Activated CD8-positive, alpha-beta memory T cell treated with anti-CD3 and anti-CD28 coated beads, Interleukin-2, amount 10 ng/mL, durations not matched to agents 7 days and 5 days (primary cell): ENCODE measurements at places on chromosomes 16 and 17. TPM values are rescaled to one million over a fixed set of nuclear protein-coding genes. Genes with fewer than 3 reads are reported as not detected.
A peak's percentile ranks its signal among the peaks of the same experiment; 100 is the strongest.

TM4SF5 gene
- not detected for total RNA-seq

- peaks cover 25% of the 10 kb centered on the region for H3K36me3 ChIP-seq
- no peaks in the 10 kb centered on the region for H3K4me1 ChIP-seq
- no peak overlapping the region for H3K4me3 ChIP-seq
- DNase-seq, result no peak
- H3K27ac ChIP-seq, result no peak overlapping the region
- no peaks in the 10 kb centered on the region for H3K27me3 ChIP-seq
Measured at GRCh38 chr17:78072961-78073360, 55.6 kb downstream of the TMC6 start.

- peaks cover 2% of the 10 kb centered on the region for H3K27me3 ChIP-seq
- no peak overlapping the region for H3K27ac ChIP-seq
- H3K4me3 ChIP-seq, result no peak overlapping the region
- H3K36me3 ChIP-seq, result peaks cover 8% of the 10 kb centered on the region
- peaks cover 40% of the 10 kb centered on the region for H3K4me1 ChIP-seq
- DNase-seq, result no peak
Measured at GRCh38 chr16:47134550-47134949, 9.2 kb downstream of the NETO2 start.

TBC1D3D gene
- total RNA-seq, result 2.7 TPM

- DNase-seq, result no peak
- no peaks in the 10 kb centered on the region for H3K27me3 ChIP-seq
- no peaks in the 10 kb centered on the region for H3K4me1 ChIP-seq
- no peaks in the 10 kb centered on the region for H3K36me3 ChIP-seq
- no peak overlapping the region for H3K27ac ChIP-seq
- no peak overlapping the region for H3K4me3 ChIP-seq
Measured at GRCh38 chr16:83623091-83623730, 184.6 kb upstream of the HSBP1 start.

GRCh38 chr17:57420734-57421717, 164.7 kb downstream of the MSI2 start:
- no peak for DNase-seq
- no peaks in the 10 kb centered on the region for H3K27me3 ChIP-seq
- H3K4me3 ChIP-seq, result no peak overlapping the region

CTRB2 gene
- total RNA-seq, result not detected

DNA sequence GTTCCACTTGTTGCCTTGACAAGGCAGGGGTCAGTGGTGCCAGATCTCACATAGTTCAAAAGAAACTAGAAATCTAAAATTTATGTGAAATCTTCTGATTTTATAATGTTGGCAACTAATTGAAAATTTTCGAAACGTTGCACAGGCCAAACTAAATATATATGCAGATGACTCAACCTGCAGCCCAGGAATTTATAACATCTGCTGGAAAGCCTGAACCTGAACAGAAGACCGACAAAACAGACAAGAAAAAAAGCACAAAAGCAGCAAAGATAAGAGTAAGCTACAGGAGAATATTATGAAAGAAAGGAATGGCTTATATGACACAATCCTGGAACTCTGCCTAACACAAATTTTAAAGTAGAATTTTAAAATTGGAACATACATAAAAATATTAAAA, 207.6 kb downstream of the CEP112 start:
- H3K4me1 ChIP-seq, result no peaks in the 10 kb centered on the region
- H3K27ac ChIP-seq, result no peak overlapping the region
- DNase-seq, result no peak
- H3K27me3 ChIP-seq, result no peaks in the 10 kb centered on the region
- H3K36me3 ChIP-seq, result peaks cover 2% of the 10 kb centered on the region

GRCh38 chr17:41695954-41696757, 7.5 kb downstream of the EIF1 start:
- peaks cover 4% of the 10 kb centered on the region for H3K27me3 ChIP-seq
- H3K4me3 ChIP-seq, result no peak overlapping the region
- H3K27ac ChIP-seq, result peak overlapping the region; percentile 72
- H3K4me1 ChIP-seq, result peaks cover 21% of the 10 kb centered on the region

- DNase-seq, result peak; percentile 62
- H3K4me3 ChIP-seq, result peak overlapping the region; percentile 13
- peak overlapping the region; percentile 69 for H3K27ac ChIP-seq
- H3K27me3 ChIP-seq, result no peaks in the 10 kb centered on the region
Measured at GRCh38 chr16:67939507-67940445, 3.1 kb upstream of the PSMB10 start.

- DNase-seq, result no peak
- peaks cover 18% of the 10 kb centered on the region for H3K27me3 ChIP-seq
- peaks cover 22% of the 10 kb centered on the region for H3K4me1 ChIP-seq
- H3K4me3 ChIP-seq, result no peak overlapping the region
Measured at GRCh38 chr16:67187175-67187890, 2.6 kb downstream of the EXOC3L1 start.

DNA sequence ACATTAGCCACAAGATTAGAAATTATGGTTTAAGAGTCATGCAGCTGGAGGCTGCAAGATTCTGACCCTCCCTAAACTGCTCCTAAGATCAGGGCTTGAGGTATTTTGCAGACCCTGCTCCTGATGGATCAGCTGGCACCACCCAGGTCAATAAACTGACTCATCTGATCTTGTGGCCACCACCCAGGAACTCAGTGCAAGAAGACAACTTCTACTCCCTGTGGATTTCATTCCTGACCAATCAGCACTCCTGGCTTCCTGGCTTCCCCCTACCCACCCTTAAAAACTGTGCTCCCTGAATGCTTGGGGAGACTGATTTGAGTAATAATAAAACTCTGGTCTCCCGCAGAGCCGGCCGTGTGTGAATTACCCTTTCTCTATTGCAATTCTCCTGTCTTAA, 25.0 kb upstream of the MILR1 start:
- H3K27me3 ChIP-seq, result peaks cover 22% of the 10 kb centered on the region
- H3K27ac ChIP-seq, result no peak overlapping the region
- H3K4me1 ChIP-seq, result peaks cover 5% of the 10 kb centered on the region
- H3K36me3 ChIP-seq, result no peaks in the 10 kb centered on the region

DNA sequence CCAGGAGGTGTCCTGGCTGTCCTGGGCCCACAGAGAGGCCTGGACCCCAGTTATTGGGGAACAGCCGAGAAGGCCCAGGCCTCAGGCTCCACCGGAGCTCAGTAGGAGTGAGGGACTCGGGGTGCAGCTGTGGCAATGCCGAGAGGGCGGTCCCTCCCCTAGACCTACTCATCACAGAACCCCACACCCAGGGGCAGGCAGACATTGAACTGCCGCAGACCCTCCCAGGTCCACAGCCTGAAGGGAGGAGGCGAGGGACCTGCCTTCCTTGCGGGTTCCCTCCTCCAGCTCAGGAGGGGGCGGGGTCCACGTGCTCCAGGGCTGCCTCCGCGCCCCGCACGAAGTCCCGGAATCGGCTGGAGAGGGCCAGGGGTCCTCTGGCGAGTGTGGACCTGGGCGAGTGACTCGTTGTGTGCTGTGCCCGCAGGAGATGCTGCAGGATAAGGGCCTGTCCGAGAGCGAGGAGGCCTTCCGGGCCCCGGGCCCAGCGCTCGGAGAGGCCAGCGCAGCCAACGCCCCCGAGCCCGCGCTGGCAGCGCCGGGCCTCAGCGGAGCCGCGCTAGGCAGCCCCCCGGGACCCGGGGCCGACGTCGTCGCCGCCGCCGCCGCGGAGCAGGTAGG, 3.9 kb downstream of the TBX4 start:
- H3K4me1 ChIP-seq, result peaks cover 15% of the 10 kb centered on the region
- peaks cover 85% of the 10 kb centered on the region for H3K27me3 ChIP-seq
- no peak overlapping the region for H3K4me3 ChIP-seq
- H3K27ac ChIP-seq, result no peak overlapping the region

DNA sequence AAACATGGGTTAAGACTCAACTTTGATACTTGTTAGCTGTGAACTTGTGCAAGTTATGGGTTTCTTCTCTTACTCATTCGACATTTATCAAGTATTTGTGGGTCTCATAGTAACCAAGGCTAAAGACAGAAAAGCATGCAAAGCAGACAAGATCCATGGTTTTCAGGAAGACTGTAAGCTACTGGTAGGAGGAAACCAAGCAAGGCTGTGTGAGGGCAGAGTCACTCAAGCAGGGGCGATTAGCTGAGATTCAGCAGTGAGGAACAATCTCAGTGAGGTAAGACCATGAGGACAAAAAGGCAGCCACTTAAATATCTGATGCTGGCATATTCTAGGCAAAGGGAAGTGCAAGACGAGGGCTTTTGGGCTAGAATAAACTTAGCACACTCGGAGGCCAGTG, 29.5 kb downstream of the MBTD1 start:
- H3K27me3 ChIP-seq, result no peaks in the 10 kb centered on the region
- DNase-seq, result no peak
- H3K4me3 ChIP-seq, result no peak overlapping the region
- no peak overlapping the region for H3K27ac ChIP-seq
- H3K4me1 ChIP-seq, result peaks cover 3% of the 10 kb centered on the region
- peaks cover 5% of the 10 kb centered on the region for H3K36me3 ChIP-seq

PIK3R6 gene
- total RNA-seq, result 4.9 TPM
